ENCODE measurements at places on chromosomes 5 and 9. TPM values are rescaled to one million over a fixed set of nuclear protein-coding genes. Genes with fewer than 3 reads are reported as not detected.

Gene CCDC152
- 2.8 TPM for total RNA-seq

Gene POLR1E
- total RNA-seq = 21.2 TPM

DNA sequence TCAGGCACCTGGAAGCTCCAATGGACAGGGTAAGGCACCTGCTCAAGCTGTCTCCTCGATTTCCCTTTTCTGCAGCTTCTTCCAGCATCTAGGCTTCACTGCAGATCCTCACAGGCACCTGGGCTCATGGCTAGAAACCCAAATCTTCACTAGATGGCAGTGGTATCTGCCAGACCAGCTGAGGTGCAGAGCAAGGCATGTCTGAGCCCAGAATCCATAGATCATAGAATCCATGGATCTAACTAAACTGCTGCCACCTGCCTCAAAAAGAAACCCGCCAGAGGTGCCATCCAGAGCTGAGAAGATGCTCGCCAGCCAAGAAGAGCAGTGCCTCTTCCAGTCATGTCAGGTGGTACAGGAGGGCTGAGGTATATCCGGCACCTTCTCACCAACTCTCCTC, 6.9 kb downstream of the SHC3 start:
- H3K4me1 ChIP-seq = peaks cover 2% of the 10 kb centered on the region
- no peak overlapping the region for H3K4me3 ChIP-seq
- peaks cover 14% of the 10 kb centered on the region for H3K27me3 ChIP-seq
- no peaks in the 10 kb centered on the region for H3K36me3 ChIP-seq
- DNase-seq = no peak

- no peak for DNase-seq
- no peak overlapping the region for H3K4me3 ChIP-seq
- H3K36me3 ChIP-seq = no peaks in the 10 kb centered on the region
- H3K27me3 ChIP-seq = no peaks in the 10 kb centered on the region
- no peak overlapping the region for H3K27ac ChIP-seq
These were observed 14.0 kb upstream of the SV2C start for GRCh38 chr5:76069061-76069735.

Gene AJM1
- 1.3 TPM for total RNA-seq

Gene CARTPT
- total RNA-seq = not detected

- no peak overlapping the region for H3K4me3 ChIP-seq
- H3K27ac ChIP-seq = no peak overlapping the region
- peaks cover 11% of the 10 kb centered on the region for H3K4me1 ChIP-seq
- no peaks in the 10 kb centered on the region for H3K27me3 ChIP-seq
These were observed 261.8 kb downstream of the MCTP1 start for GRCh38 chr5:95022967-95023695.

Gene PCDHGA1
- 0.22 TPM for total RNA-seq

Gene TOR1A
- 57.8 TPM for total RNA-seq

Gene SOX30
- not detected for total RNA-seq

Data from endothelial cell of umbilical vein (primary cell).